ENCODE measurements at places on chromosomes 1 and 21. TPM values are rescaled to one million over a fixed set of nuclear protein-coding genes. Genes with fewer than 3 reads are reported as not detected.

GFI1 gene
- 0.89 TPM for total RNA-seq

CYP4Z1 gene
- total RNA-seq, result not detected

SLC44A3 gene
- 4.7 TPM for total RNA-seq

TNFRSF1B gene
- total RNA-seq, result not detected

URB2 gene
- 9.5 TPM for total RNA-seq

BCAN gene
- 0.41 TPM for total RNA-seq

EBNA1BP2 gene
- total RNA-seq, result 81.6 TPM

CHML gene
- total RNA-seq, result 16.6 TPM

IGSF3 gene
- 11.7 TPM for total RNA-seq

FAM3B gene
- not detected for total RNA-seq

PTGFR gene
- total RNA-seq, result 0.36 TPM

PTGER3 gene
- total RNA-seq, result 1.1 TPM

OR10Z1 gene
- total RNA-seq, result not detected

LCE1D gene
- not detected for total RNA-seq

KCNC4 gene
- 2.6 TPM for total RNA-seq

PBX1 gene
- total RNA-seq, result 37.2 TPM

PCP4L1 gene
- 0.26 TPM for total RNA-seq

RGS1 gene
- not detected for total RNA-seq

ZFP69B gene
- 5.4 TPM for total RNA-seq

ETV3L gene
- total RNA-seq, result not detected

NGF gene
- total RNA-seq, result 12.9 TPM
